ENCODE measurements at places on chromosomes 11 and 22.

GRCh38 chr22:24039046-24039445, 27.9 kb downstream of the CABIN1 start:
- DNase-seq: no peak

- no peak for DNase-seq
Observed at GRCh38 chr11:124605719-124606118, 5.5 kb upstream of the PANX3 start.

- no peak for DNase-seq
Observed at GRCh38 chr22:19358195-19358594, 66.7 kb upstream of the CLTCL1 start.

DNA sequence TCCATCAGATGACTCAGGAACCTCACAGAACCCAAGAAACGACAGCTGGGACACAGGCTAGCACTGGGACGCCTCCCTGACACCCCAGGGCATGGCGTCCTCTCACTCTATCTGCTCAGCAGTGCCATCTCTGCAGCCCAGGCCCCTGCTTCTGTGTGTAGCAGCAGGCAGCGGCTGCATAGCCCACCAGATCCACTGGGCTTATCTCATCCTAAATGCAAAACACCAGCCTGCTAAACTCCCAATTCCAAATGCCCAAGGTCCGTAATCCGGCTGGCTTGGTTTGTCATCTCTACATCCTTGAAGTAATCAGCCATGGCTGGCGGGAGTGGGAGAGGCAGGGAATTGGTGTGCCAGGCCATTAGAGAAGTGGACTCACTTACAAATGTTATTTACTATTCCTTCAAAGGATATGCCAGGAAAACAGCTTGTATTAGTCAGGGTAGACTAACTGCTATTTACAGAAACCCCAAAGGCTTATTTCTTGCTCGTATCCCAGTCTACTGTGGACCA, 30.7 kb downstream of the SPATA19 start:
- DNase-seq: no peak

DNA sequence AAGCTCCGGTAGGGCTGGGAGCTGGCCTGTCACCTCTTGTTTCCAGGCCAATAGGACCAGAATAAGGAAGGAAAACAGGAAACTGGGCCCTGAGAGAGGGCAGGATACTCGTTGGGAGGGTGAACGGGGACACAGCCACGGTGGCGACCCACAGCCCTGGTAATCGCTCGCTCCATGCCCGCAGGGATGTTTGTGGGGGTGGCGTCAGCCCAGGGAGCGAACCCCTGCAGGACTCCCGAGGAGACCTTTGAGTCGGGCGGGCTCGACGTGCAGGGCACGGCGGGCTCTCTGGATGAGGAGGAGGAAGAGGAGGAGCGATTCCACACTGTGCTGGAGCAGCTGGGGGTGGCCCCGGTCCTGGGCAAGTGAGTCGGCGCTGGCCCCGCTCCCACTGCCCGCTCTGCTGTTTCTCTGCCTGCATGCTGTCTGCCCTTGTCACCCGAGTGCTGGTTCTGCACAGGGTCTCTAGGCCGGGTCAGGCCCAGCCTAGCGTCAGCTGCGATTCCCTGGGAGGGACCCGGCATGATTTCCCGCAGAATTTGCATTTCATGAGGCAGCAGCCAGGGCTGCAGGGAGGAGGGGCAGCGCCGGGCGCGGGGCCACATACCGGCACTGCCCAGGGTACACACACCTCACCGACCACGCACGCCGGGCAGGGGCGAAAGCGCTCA, 1.6 kb downstream of the CRACR2B start:
- no peak for DNase-seq

GRCh38 chr11:44876906-44877305, 73.8 kb downstream of the TP53I11 start:
- no peak for DNase-seq

DNA sequence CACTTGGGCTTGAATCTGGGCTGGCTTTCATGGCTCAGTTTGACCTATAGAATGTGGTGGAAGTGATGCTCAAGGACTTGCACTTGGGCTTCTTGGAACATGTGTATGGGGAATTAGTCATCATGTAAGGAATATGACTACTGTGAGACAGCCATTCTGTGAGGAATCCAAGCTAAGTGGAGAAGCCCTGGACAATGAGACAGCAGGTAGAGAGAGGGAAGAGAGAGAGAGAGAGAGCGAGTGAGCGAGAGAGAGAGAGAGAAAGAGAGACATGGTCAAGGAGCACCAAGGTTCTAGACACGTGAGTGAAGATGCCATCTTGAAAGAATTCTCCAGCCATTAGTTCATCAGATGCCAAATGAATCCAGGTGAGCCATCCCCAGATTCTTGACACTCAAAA, 261.6 kb upstream of the SORL1-AS1 start:
- no peak for DNase-seq

GRCh38 chr11:8020244-8020597, 33.1 kb downstream of the EIF3F start:
- no peak for DNase-seq

DNA sequence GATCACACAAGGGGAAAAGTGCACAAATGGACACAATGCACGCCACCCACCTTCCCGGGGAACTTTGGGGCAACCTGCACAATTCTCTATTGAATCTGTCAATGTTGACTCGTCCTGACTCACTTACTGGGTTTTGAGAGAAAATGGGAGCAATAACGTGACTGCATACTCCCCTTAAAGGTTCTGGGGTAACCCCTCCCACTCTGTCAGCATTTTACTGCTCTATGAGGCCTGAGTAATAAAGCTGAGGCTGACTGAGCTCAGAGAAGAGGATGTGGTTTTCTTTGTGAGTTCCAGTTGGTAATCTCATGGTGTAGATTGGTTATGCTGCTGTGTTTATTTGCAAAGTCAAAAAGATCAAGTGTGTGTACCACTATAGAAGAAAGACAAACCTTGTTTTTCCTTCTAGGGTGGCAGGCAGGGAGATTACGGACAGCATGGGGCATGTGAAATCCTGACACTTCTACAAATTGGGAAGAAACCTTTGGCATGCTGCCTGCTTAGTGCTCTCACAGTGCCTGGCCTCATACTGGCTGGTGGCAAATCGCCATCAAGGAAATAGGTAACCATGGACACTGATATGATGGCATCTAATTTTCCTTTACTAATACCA, 16.1 kb upstream of the APOA1 start:
- no peak for DNase-seq

DNA sequence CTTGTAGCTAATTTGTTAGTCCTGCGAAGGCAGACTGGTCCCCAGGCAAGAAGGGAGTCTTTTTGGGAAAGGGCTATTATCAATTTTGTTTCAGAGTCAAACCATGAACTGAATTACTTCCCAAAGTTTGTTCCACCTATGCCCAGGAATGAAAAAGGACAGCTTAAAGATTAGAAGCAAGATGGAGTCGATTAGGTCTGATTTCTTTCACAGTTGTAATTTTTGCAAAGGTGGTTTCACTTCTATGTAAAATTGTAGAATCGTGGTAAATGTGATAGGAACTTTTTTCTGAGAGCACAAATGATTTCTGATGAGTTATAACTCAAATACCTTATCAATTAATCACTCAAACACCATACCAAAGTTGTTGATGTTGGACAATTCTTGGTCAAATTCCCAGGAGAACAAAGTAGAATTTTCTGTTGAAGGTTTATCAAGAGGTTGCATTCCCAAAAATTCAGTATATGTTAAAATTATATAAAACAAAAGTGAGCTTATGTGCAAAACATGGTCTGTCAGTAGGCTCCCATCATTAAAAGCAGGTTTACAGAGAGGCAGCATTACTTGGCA, 2.9 kb upstream of the CTSC start:
- no peak for DNase-seq

DNA sequence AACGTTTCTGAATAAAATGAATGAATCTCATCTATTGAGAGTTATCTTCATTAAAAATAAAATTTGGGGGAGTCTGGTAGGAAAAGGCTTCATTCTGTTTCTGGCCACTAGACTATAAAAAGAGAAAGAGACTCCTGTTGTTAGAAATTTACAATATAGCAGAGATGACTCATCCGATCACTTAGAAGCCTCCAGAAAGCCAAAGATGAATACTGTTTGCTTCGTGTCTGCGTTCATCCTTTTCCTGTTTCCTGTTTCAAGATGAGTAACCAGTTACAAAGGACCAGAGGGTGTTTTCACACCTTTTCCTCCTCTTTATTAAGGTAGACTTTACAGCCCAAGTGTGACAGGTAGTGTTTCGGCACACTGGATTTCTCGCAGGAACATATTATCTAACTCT, 1120.7 kb downstream of the LRRC4C start:
- DNase-seq: no peak

- no peak for DNase-seq
Observed at GRCh38 chr11:119691020-119691666, 37.9 kb downstream of the NECTIN1 start.

GRCh38 chr22:36641902-36642640, 61.5 kb downstream of the CACNG2 start:
- DNase-seq: no peak

- DNase-seq: no peak
Observed at GRCh38 chr11:39459606-39460005, 1999.8 kb downstream of the LRRC4C start.

- DNase-seq: no peak
Observed at GRCh38 chr22:46087816-46088277, 62.5 kb upstream of the PPARA start.

- peak; percentile 14 for DNase-seq
Observed at GRCh38 chr11:8006349-8006977, 19.3 kb downstream of the EIF3F start.

DNA sequence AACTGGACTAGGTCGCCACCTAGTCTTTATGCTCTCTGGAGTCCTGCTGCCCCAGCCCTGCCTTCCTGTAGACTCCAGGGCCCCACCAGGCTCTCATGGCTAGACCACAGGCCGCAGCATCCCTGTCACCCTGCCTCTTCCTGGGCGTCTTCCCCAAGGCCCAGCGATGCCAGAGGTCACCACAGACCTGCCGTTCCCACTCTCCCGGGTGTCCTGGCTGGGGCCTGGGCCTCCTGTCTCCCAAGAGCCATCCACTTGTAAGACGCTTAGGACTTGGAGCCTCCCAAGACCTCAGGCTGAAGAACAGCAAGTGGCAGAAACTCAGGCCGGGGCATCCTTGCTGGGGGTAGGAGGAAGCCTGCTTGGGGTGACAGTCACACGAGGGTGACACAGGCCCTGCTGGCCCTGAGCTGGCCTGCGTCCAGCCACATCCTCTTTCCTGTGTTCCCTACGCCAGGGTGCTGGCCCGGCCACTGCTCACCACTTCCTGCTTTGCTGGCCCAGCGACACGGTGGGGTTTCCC, 2.0 kb upstream of the TCIRG1 start:
- DNase-seq: no peak

GRCh38 chr22:27873472-27873871, 45.6 kb downstream of the PITPNB start:
- DNase-seq: no peak
